ENCODE measurements at places on chromosomes 4 and X.

DNA sequence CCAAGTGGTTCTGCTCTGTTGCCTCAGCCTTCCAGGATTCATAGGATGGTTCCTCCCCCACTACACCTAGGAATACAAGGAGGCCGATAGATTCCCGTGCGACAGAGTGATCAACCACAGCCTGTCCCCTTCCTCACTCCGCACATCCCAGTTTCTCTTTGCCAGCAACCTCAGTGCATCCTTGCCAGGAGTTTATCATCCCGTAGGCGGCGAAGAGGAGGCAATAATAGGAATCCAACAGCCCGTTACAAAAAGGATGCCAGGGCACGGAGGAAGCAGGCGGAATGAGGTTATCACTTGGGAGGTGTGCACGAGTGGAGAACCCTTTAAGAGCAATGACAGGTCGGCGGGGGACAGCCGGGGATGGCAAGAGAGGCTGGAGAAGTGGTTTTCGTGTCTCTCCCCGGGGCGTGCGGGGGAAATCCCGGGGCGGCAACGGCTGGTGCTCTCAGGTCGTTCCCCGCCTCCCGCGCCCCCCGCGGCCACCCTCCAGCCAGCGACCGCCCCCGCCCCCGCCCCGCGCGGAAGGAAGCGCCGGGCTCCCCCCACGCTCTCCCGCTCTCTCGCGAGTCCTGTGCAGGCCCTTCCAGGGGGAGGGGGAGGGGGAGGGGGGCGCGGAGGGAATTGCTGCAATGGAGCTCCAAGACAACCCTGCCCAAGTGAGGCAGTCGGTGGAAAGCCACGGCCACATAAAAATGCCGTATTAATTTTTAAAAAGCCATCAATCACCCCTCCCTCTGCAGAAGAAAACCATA, 1.6 kb downstream of the PPP3CA start:
- peak; percentile 48 for DNase-seq

DNA sequence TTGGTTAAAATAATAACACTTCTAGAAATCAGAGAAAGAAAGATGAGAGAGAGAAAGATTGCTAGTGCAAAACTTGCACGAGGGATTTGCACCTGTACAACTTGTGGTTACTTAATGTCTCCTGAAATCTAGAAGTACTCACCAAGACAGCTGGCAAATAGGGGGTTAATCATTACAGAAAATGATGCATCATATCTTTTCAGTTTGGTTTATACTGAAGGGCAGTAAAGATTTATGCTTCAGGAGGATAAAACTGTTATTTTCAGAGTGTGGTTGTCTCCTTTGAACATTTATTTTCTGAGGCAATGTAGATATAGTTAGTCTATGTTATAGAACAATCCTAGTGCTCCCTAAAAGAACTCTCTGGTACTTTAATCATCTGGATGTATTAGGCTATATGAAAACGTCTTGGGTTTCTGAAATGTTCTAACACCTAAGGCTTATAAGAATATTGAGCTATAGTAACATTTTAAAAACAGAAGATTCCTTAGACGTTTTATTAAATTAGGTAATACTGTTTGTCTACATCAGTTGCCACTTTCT, 13.3 kb downstream of the ATOH1 start:
- DNase-seq, result no peak

GRCh38 chr4:151599863-151600262, 160.9 kb downstream of the GATB start:
- DNase-seq, result no peak

DNA sequence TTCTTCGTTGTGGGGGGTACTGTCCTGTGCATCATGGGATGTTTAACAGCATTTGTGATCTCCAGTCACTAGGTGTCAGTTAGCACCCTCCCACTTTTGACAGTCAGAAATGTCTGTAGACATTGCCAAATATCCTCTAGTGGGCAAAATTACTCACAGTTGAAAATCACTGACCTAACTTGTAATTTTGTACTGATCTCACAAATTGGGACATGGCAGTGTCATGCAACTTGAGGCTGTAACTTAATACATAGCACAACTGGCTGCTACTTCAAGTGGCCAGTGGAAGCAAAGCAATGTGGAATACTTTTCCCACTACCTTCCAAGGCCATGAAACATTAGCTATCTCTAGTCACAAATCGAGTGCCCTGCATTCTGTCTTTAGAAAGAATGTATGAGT, 23.2 kb upstream of the TSPAN7 start:
- no peak for DNase-seq

- DNase-seq, result no peak
Measured at GRCh38 chr4:141207961-141208360, 12.7 kb upstream of the ZNF330 start.

DNA sequence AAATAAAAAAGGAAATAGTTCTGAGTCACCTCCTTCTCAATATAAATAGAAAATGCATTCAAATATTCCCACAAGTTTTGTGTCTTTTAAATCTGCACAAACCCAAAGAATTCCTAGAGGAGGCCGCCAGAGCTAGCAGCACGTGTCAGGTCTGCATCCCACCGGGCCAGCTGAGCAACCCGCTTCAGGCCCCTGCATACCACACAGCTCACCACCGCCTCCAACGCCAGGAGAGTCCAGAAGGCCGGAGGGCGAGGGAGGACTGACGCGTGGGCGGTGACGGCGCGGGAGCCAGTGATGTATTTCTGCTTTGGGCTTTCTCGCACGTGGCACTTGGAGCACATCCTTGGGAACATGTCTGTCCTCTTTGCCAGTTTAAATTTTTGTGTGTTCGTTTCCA, 61.9 kb upstream of the CLDN34 start:
- DNase-seq, result no peak

DNA sequence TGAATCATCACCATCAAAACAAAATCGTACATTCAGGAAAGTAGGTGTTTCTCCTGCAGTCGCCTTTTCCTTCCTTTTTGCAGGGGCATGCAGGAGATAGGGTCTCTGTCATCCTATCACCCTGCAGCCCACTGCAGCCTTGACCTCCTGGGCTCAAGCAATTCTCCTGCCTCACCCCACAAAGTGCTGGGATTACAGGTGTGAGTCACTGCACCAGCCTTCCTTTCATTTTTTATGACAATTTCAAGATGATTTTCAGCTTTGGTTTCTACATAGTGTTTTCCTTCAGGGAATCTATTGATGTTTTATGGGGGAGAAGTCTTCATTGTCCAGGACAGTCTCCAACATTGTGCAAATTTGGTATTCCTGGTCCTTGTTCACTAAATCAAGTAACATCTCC, 71.7 kb downstream of the USP38 start:
- no peak for DNase-seq

DNA sequence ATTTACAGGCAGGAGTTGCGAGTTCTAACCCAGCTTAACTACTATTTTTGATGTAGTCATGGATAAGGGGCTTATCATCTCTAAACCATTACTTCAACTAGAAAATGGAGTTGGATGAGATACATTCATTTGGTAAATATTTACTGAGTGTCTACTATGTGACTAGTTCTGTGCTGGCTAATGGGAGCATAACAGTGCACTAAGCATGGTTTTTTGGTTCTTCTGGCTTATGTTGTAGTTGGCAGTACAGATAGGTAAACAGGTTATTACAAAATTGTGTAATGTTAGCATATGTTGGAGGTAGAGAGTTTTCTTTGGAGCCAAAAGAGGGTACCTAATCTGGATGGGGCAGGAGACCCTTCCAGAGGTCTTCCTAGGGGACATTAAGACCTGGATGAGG, 25.8 kb upstream of the PI4K2B start:
- no peak for DNase-seq

DNA sequence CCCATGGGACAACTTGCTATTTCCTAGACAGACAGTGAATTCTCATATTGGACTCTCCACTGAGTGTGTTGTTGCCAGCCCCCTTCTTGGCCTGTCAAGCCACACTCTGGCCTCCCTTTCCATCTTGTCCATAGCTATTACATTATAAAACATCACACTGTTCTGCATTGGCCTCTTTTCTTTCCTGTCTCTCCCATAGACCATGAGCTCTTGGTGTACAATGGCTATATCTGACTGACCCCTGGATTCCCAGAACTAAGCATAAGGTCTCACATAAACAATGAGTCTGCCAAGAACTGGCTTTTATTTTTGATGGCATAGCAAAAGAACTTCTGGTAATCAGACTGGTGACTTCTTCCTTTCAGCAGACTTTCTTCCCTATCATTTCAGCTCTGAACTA, 23.8 kb downstream of the STARD8 start:
- no peak for DNase-seq

- DNase-seq, result no peak
Measured at GRCh38 chr4:45663628-45664081, 460.2 kb downstream of the GABRG1 start.

DNA sequence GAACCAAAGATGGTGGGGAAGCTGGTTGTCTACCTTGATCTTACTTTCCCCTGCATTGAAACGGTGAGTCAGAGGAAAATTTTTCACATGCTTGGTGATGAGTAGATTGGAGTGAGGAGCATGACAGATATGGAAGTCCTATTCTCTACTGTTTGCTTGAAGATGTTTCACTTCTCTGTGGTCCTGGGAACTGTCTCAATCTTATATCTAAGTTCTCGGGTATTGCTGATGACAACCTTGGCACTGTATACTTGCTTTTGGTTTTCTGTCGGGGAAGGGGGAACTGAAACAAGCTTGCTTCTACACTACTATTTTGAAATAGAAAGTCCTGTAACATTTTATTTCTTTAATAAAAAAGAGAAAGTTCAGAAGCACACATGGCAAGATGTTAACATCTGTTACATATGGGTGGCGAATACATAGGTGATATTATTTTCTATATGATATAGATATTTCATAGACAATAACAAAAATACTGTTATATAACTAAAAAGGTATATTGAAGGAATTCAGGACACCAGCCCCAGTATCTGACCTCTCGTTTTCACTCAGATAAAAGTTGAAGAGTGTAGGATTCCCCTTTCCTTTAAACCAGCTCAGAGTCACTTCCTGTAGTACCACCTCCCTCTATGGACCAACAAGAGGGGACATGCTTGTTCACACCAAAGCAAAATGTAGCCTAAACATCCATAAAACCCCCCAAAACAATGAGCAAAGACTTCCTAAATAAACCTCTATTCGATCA, 88.8 kb downstream of the FMR1NB start:
- DNase-seq, result no peak

GRCh38 chr4:141724646-141725045, 88.3 kb downstream of the IL15 start:
- no peak for DNase-seq

DNA sequence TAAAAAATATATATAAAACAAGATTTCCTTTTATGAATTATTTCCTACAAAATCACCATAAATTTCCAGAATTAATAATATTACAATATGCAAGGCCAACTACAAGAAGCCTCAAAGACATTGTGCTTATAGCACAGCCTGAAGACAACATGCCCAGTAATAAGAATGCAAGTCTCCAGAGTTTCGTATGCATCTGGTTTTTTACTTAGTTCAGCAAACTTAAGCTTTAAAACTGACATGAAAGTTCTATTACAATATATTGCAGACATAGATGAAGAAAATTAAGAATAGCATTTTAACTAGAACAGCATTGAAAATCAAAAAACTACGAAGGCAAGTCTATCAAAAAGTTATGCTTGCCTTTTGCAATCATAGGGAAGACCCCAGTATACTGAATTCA, 107.6 kb downstream of the PRDM5 start:
- DNase-seq, result no peak

- no peak for DNase-seq
Measured at GRCh38 chrX:153475751-153476281, 5.4 kb upstream of the HAUS7 start.

- no peak for DNase-seq
Measured at GRCh38 chr4:147578593-147578992, 38.6 kb upstream of the TMEM184C start.

DNA sequence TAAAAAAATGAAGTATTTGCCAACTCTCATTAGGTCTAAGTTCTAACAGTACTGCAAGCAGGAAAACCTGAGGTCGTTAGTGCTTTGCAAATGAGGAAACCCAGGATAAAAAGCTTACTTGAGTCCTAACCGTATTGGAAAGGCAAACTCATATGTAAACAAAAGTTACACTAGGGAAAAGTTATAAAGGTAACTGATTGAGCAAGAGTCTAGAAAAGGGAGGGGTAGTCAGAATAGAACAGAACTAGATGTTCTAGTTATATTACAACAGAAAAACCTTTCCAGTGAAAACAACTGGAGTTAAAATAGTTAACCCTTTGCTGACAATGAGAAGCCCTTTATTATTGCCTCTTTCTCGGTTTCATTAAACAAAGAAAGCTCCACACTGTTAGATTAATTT, 66.4 kb upstream of the MAOA start:
- no peak for DNase-seq

DNA sequence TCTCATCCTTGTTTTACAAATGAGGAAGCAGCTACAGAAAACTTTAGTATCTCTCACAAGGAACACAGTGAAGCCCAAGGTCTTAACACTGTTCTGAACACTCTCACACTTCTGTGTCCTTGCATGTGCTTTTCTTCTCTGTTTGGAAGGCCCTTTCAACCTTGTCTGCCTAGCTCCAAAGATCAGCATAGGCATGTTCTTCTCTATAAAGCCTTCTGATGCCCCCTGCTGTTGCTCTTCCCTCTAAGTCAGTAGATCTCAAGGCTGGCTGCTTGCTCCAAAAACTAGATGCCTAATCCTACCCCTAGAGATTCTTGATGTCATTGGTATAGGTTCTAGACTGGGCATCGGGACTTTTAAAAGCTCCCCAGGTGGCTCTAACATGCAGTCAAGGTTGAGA, 5.9 kb downstream of the APOO start:
- DNase-seq, result no peak

- no peak for DNase-seq
Measured at GRCh38 chrX:151902813-151903591, 9.7 kb upstream of the MAGEA4 start.
